ENCODE measurements at places on chromosomes 2 and 18.

- DNase-seq: no peak
These were observed 400.5 kb downstream of the TMX3 start for GRCh38 chr18:68314403-68314802.

DNA sequence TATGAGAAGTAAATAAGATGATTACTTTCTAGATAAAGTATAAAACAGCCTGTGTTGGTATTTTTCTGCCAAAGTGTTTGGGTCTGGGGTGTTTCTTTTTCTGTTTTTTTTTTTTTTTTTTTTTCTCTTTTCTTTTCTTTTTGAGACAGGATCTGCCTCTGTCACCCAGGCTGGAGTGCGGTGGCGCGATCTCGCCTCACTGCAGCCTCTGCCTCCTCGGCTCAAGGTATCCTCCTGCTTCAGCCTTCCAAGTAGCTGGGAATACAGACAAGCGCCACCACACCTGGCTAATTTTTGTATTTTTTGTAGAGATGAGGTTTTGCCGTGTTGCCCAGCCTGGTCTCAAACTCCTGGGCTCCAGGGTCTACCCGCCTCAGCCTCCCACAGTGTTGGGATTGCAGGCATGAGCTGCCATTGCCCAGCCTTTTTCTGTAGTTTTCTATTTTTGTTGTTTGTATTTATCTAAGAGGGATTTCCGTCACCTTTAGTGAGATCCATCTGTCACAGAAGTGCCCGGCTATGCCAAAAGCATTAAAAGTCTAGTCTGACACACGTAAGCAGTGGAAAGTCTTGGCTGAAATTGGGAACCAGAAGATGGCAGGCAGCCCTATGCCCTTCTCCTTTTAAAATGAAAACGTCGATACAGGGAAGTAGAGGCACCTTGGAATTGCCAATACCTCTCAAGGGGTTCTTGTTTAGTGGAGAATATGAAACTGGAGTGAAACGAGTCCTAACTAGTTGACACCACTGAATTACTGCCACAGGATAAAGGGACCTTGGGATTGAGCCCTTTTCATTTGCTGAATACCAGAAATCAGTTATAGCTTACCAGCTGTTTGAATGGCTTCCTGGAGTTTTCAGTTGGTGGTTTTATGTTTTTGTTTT lies 14.0 kb downstream of the UGP2 start:
- no peak for DNase-seq

DNA sequence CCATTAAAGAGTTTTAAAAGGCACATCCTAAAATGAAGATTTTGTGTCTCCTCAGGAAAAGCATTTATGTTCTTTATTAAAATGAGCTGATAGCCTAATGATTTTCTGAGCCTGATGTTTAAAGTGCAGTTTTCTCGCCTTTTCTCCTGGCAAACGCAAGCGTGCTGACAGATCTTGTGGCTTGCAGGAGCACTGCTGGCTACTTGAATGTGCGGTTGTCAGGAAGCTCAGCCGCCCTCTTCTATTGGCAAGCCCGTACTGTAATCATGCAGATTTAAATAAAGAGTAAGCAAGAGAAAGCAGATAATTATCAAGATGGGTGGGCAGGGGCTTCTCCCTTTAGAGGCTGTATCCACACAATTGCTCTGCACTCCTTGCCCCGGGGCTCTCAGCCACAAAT lies 139.5 kb upstream of the SPHKAP start:
- DNase-seq: no peak

DNA sequence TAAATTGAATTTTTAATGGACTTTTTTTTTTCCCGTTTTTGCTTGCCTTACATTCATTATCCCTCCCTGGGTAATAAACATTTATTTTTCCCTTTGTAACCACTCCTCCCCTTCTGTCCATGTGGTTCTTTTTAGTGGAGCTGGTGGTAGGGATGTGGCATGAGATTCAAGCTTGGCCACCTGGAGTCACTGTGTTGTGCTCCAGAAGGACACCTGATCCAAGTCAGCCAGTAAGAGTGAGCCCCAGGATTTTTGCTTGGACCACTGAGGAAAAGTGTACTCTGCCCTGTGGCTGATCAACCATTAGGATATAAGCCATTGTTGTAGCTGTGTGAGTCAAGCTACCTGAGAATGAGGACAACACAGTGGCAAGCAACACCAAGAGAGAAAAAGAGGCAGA lies 11.1 kb upstream of the ACTR3 start:
- no peak for DNase-seq

GRCh38 chr2:48817355-48817754 lies 61.8 kb upstream of the LHCGR start:
- no peak for DNase-seq

DNA sequence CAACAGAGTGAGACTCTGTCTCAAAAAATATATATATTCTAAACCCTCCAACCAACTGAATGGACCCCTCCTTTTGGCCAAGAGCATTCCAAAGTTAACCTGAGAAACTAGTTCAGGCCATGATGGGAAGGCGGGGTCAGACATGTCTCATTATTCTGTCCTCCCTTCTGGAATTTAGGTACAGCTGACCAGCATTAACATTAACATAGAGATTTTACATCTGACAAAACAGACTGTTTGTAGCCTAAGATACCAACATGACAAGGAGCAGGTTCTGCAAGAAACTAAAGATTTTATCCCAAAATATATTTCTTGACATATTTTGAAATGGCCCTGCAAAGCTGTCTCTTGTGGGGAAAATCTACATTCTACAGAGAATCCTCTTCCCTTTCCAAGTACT lies 6.8 kb upstream of the PDK1 start:
- no peak for DNase-seq

- DNase-seq: no peak
These were observed 46.0 kb upstream of the SPHKAP start for GRCh38 chr2:228227466-228227865.

- DNase-seq: no peak
These were observed 49.2 kb upstream of the KCNG2 start for GRCh38 chr18:79748321-79749180.

DNA sequence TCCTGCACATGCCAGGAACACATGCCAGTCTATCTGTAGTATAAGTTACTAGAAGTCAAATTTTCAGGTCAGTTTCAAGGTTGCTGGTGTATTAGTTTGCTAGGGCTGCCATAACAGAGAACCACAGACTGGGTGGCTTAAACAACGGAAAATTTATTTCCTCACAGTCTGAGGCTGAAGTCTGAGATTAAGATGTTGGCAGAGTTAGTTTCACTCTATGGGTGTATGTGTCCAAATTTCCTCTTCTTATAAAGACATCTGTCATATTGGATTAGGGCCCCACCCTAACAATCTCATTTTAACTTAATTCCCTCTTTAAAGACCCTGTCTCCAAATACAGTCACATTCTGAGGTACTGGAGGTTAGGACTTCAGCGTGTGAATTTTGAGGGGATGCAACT lies 26.5 kb downstream of the B3GNT7 start:
- DNase-seq: no peak

- no peak for DNase-seq
These were observed 1058.3 kb upstream of the TMEFF2 start for GRCh38 chr2:193253014-193253530.

GRCh38 chr18:79252904-79253633 lies 142.7 kb upstream of the NFATC1 start:
- DNase-seq: no peak

DNA sequence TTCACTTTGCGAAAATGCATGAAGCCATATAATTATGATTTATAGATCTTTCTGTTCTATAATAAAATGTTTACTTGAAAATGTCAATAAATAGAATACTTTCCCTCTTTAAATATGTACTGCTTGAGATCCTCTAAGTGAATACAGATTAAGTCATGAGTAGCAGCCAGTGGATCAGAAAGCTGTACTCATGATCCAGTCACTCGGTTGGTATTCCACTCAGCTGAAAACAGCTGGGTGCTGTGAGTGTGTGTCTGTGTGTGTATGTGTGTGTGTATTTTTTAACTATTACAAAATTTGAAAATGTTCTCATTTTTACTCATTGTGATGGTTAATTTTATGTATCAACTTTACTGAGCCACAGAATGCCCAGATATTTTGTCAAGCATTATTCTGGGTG lies 141.6 kb upstream of the CYP26B1 start:
- DNase-seq: no peak

- DNase-seq: peak; percentile 48
These were observed 32.8 kb downstream of the TTC32 start for GRCh38 chr2:19868701-19869580.

All from activated CD4-positive, alpha-beta T cell treated with anti-CD3 and anti-CD28 coated beads, Interleukin-10, Interleukin-2, amounts not matched to agents 100 ng/mL and 50 ng/mL, durations not matched to agents 16 hours and 8 hours (primary cell).